CD4-positive, alpha-beta T cell treated with Interleukin-6 for 4 hours (primary cell): ENCODE measurements at places on chromosomes 2 and 18.

GRCh38 chr2:200127848-200128247, 172.5 kb downstream of the MAIP1 start:
- no peak for DNase-seq

- DNase-seq, result no peak
Observed at GRCh38 chr2:191881982-191882816, 35.3 kb upstream of the CAVIN2 start.

DNA sequence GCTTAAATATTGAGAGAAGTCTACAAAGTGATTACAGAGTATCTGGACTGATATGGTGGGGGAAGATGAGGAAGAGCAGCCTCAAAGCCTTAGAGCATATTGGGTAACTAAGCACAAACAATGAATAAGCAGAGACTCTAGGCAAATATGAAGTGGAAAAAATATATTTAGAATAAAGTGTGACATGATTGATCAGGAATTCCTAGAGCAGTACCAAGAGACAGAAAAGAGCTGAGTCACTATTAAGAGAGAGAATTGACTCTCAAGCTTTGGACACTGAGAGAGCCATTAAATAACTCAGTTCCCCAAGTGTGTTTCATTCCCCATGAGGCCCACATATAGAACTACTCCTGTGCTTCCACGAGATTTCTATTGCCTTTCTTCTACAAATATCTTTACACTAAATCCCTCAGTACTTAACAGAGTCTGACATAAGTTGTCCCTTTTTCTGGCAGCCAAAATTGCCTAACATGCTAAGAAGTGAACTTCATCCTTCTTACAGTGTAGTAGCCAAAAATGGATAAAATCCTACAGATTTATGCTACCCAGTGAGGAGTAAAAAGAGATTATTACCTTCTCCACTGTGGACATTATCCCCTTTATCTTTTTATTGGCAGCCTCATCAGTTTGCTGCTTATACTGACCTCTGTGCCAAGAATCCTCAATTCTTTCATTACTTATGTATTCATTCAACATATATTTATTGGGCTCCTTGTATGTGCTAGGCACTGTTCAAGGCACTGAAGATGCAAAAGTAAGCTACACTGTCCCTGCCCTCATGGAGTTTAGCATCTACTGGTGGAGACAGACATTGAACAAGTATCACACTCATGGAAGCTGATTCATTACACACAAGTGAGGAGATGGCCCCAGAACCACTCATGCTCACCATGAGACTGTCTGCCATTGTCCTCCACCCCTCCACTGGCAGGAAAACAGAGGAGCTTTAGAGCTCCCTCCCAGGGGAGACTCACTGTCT, 45.4 kb downstream of the SLC40A1 start:
- DNase-seq, result no peak

DNA sequence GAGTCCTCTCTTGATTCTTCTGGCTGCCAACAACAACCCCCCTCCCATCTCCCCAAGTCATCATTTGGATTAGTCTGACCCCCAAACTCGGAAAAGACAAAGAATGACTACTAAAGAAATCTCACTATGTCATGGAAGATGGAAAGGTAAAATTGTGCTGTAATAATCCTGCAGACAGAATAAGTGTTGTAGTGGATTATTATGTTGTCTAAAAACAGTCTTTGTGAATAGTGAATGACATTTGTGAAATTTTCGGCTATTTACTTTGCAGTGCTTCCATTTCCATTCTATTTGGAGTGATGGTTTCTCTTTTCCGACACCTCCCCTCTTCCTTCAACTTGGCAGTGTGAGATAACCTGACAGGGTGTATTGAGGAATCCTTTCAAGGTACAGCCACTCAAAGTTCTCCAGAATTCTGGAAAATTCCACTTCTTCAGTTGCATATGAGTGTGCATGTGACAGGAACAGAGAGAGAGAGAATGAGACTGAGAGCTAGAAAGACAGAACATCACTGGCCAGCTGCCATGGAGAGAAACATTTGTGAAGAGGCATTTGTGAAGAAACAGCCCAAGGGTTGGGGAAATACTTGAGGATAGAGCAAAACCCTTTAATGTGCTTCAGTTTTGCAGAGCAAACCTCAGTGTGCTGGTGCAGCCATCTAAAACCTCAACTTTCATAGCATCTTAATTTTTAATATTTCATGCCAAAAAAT, 141.9 kb upstream of the DLX2 start:
- no peak for DNase-seq

GRCh38 chr2:178980815-178981214, 69.1 kb downstream of the CCDC141 start:
- no peak for DNase-seq
